Pulmonary artery endothelial cell (primary cell): ENCODE measurements at places on chromosomes 13 and 19.

GRCh38 chr13:20241593-20241992 lies 9.5 kb upstream of the GJB6 start:
- no peak for DNase-seq

GRCh38 chr13:83765796-83766195 lies 116.5 kb downstream of the SLITRK1 start:
- no peak for DNase-seq

GRCh38 chr19:5903056-5903623 lies 450 bp downstream of the NDUFA11 start:
- no peak for DNase-seq

DNA sequence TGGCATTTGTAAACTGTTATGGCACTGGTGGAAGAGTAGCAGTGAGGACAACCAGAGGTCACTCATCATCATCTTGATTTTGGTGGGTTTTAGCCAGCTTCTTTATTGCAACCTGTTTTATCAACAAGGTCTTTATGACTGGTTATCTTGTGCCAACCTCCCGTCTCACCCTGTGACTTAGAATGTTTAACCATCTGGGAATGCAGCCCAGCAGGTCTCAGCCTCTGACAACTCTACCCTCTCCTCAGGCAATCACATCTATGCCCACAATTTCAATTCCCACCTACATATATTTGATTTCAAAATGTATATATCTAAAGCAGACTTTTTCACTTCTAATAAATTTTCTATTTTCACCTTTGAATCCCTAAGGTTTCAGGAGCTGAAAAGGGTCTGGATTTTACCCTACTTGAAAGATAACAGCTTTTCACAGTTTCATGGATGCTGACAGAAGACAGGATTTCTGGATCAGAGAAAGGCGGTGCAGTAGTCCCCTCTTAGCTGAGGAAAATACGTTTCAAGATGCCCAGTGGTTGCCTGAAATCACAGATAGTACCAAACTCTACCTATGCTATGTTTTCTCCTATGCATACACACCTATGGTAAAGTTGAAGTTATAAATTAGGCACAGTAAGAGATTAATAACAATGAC lies 1171.8 kb downstream of the DIAPH3 start:
- DNase-seq = no peak

- no peak for DNase-seq
Measured at GRCh38 chr19:32067685-32068084, 277.7 kb upstream of the ZNF507 start.

DNA sequence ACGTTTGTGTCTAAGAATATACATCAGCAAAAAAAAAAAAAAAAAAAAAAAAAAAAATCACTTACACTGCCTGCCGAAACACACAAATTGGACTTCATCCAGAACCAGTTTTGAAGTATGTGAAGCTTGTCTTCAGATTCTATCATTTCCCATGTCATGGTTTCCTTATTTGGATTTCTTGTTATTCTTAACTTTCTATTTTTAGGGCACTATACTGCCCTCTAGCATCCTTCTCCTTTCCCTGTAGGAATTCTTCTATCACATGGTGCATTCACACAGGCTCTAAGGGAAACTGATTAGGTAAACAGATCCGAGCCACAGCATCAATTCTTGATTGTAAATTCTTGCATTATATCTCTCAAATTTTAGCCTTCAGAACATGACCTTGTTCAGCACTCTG lies 1507.5 kb downstream of the OLFM4 start:
- no peak for DNase-seq

DNA sequence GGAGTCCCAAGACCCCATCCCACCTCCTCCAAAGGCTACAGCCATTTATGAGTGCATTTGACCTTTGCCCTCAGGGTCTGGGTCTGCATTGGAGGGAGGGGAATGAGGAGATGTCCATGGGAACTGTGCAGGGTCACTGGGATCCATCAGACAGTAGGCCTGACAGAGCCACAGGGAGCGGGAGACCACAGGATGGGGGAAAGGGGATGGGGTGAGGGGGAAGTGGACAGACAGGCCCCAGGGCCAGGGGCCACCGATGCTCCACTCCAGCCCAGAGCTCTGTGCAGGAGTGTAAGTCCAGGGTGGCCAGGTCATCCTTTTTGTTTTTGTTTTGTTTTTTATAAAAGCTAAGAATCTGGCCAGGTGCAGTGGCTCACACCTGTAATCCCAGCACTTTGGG lies 82.5 kb downstream of the CHST8 start:
- no peak for DNase-seq

GRCh38 chr19:50003810-50004419 lies 21.3 kb downstream of the VRK3 start:
- DNase-seq = peak; percentile 35

- no peak for DNase-seq
Measured at GRCh38 chr19:13018035-13018914, 23.0 kb downstream of the NFIX start.

DNA sequence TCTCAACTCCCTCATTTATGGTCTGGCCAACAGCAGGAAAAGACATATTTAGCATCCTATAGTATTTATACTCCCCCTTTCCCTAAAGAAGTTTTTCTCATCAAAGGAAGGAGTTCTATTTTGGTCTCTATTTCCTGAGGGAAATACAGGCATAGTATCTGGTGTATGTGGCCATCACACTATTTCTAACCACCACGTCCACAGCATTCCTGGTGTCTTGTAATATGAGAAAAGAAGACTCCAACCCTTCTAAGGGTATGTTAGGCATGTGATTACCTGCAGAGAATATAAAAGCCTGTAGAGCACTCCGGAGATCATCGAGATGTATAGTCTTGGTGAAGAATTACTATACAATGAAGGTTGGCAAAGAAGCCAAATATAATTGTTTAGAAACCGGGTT lies 137.4 kb downstream of the VWA8 start:
- DNase-seq = no peak

DNA sequence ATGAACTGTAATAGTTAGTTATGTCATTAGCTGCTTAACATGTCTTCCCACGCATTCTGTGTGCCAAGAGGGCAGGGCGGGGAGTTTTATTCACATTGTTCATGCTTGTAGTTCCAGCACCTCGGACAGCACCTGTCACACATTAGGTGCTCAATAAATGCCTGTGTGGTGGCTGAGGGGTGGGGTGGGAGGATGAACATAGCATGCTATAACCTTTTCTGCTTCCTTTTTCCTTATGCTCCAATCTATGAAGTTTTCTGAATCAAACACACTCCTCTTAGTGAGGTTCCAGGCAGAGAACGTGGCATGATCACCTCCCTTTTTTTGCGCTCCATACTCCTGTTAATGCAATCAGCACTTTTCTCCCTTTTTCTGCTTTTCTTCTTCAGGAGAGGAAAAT lies 15.8 kb upstream of the PTPRS start:
- no peak for DNase-seq
